Stimulated activated naive CD4-positive, alpha-beta T cell (primary cell): ENCODE measurements at places on chromosomes 12 and 14.

DNA sequence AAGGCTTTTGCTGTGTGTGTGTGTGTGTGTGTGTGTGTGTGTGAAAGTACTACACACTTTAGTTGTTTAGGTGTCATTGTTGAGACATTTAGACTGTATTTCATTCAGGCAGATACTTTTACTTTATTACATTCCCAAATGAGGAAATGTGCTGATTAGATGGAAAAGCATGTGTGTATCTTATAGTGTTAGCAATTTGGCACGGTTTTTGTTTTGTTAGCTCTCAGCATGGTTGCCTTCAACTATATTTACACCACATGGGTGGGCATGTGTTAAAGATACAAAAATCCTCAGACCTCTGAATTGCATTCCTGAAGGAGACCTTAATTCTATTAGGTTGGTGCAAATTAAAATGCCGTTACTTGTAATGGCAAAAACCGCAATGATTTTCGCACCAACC, 879.5 kb downstream of the DIO2 start:
- DNase-seq: no peak

DNA sequence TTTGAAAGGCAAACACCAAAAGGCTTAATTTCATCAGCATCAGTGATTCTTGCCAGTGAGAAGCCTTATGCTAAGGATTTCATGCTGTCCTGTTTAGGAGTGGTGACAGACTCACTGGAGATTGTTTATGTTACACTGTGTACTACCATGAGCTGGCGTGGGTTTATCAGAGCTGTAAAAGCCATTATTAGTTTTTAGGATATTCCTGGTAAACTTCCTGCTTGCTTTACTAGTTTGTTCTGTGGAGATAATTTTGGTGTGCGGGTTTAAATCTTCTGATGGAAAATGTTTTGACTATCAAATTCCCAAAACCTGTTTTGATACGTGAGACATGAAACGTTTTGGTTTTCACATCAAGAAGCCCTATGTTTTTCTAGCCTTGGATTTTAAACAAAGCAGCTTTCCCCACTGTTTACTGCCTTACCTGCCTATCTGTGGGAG, 15.2 kb downstream of the PPFIBP1 start:
- no peak for DNase-seq

GRCh38 chr14:101961011-101961721, 3.2 kb upstream of the DYNC1H1 start:
- peak; percentile 49 for DNase-seq

- DNase-seq: no peak
These were observed 10.3 kb downstream of the HNF1A start for GRCh38 chr12:120988658-120989057.

DNA sequence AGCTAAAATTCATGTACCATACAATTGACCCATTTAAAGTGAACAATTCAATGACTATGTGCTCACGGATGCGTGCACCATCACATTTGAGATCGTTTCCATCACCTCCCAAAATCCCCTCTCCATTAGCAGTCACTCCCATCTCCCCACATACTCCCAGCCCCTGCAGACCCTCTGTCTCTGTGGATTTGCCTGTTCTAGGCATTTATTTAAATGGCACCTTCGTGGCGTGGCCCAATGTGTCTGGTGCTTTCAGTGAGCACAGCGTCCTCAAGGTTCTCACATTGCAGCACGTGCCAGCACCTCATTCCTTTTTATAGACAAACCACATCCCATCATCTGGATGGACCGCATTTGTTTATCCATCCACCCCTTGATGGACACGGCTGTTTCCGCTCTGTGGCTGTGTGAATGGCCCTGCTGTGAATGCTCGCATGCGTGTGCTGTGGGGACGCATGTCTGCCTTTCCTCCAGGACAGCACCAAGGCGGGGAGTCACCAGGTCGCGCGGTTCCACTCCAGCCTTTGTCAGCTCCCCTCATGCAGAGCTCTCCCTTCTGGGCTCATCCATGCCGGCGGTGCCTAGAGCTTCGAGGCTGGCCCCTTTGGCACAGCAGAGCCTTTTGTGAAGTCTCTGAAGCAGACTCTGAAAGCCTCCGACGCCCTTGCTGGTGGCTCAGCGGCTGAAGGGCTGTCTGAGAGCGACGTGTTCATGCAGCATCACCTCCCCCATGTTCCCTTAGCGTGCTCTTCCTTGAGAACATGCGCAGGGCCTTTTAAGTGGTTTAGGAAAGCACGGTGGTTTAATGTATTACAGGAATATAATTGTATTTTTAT, 184.4 kb downstream of the KIF26A start:
- DNase-seq: no peak

DNA sequence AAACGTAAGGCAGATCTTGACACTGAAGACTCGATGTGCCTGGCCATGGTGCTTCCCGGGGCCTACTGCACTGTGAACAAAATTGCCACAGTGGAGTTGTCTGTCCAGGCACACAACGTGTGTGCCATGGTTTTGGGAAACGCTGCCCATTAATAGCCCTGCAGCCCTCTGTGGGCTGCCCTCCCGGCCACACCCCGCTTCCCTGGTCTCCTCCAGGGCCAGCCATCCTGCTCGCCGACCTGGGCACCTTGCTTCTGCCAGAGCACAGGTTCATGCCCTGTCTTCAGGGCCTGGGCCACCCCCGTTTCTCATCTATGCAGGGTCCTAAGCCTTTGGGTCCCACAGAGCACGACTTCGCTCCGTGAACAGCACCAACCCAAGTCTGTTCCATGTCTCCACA, 18.9 kb downstream of the MEG3 start:
- no peak for DNase-seq

GRCh38 chr12:54601841-54602240, 13.4 kb upstream of the PPP1R1A start:
- no peak for DNase-seq

GRCh38 chr12:82862069-82862841, 175.5 kb downstream of the TMTC2 start:
- DNase-seq: no peak

DNA sequence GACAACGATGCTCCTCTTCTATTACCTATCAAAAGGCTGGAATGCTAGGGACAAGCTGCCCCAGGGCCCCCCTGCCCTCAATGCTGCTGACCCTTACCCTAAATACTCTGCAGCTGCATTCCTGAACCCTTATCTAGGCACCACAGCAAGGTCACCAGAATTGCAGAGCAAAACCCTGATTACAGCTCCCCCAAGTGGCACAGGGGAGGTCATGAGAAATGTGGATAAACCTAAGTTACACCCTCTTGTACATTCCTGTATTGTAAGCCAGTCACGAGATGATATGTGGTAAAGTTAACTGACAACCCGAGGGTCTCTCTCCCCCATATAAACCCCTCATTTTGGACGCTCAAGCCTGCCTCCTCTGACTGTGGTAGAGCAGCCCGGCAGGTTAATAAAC, 411.8 kb upstream of the STXBP6 start:
- no peak for DNase-seq

DNA sequence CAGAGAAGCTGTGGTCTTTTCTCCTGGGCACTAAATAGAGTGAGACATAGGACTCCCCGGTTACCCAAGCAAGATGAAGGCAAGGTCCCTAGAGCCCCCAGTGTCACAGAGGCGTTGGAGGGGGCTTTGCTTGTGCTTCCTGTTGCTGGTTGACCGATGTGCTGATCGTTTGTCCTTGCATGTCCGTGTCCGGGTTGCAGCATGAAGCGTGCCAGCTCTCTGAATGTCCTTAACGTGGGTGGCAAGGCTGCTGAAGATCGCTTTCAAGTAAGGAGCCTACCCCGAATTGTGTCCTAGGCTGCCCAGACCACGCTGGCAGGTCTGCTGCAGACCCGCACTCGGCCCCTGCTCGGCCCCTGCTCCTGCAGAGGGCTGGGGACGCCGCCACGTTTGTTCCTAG, 23.1 kb downstream of the XRCC3 start:
- DNase-seq: no peak

- DNase-seq: no peak
These were observed 23.9 kb upstream of the CCDC63 start for GRCh38 chr12:110822821-110823415.

DNA sequence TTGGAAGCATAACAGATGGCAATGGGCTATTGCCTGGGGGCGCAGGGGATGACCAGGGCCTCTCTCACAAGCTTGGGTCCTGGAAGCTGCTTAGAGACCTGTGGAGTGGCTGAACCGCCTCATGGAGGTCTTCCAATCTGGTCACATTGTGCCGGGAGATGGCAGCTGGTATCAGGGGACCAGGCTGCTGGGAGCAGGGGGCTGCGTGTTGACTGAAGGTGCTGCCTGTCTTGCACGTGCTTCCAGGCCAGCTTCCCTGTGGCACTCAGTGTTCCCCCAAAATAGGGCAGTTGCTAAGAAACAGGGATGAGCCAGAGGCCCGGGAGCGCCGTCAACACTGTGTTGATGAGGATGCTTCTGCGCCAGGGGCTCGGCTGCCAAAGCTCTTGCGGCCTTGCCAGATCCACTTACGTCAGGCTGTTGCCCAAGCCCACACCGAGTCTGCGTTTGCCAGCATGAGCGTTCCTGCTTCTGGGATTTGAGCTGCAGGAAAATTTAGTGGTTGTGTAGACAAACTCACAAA, 39.8 kb downstream of the ELK3 start:
- no peak for DNase-seq

DNA sequence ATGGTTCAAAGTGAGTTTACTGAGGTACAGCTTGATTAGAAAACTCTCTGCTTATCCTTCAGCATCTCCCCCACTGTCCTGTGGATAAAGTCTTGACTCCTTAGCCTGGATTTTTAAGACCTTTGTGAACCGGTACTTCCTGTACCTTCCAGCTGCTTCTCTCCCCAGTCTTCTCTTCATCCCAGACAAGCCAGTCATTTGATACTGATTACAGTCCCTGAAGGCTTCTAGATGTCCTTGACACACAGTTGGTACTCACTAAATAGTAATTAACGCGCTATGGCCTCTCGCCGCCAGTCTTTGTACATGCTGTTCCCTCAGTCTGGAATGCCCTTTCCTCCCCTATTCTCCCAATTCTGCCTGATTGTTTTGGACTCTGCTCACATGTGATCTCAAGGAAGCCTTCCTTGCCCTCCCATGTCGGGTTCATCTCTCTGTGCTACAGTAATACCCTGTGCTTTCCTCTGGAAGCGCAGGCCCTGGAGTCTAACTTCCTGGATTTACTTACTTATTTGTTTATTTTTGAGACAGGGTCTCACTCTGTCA, 50.6 kb upstream of the PTGR2 start:
- DNase-seq: no peak

DNA sequence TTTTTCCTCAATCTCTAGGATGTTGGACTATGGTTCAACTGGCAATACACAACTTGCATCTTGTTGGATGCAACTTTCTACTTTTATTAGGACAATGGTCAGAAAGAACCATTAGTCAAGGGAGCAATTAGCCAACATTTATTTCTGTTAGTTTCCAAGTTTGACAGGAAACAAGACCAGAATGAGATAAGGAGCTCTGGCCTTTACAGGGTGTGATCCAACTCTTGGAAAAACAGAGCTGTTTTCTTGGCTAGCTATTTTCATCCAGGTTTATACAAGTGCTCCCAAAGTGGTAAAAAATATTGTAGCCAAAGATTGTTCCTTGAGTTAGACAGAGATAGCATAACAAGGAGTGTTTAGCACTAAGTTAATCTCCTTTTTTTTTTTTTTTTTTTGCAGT, 3.9 kb upstream of the SYNE2 start:
- no peak for DNase-seq

DNA sequence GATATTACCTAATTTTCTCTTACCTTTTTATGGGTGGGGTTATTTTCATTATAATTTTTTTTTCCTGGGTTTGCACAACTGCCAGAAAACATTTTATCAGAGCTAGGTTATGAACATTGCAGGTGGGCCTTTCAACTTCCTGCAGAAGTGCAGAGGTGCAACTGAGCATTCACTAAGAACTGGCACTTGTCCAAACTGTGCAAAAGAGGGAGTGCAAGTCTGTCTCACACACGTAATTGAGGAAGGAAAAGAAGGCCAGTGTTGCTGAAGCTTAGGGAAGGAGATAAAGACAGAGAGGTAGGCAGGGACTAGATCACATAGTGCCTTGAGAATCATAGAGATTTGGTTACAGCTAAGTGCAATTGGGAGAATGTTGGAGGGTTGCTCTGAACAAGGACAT, 14.1 kb upstream of the AMN1 start:
- no peak for DNase-seq

DNA sequence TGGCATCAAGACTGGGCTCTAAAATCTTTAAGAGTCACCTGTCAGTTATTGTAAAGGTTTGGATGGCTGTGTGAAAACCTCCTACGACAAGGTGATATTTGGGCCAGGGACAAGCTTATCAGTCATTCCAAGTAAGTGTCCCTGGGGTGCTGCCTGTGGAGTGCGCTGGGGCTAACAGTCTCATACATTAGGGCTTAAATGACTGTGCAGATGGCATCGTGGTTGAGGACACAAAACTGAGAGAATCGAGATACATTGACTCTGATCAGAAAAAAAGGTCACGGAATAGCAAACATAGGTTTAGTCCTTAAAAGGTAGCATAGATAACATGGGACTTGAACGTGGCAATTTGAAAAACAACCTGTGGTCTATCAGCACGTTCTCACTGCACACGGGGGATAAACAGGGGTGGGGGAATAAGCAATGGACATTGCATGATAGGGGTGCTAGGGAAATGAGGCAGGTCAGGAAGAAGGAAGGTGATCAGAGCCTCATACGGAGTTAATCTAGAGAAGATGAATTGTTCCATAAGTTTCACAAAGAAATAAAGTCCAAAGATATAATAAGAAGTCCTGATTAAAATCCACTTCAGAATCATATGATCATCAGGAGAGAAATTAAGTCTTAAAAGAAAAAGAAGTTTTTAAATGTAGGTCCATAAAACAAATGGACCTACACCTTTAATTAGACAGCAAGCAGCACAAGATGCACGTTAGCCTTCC, 100.3 kb downstream of the DAD1 start:
- no peak for DNase-seq

GRCh38 chr14:77681196-77682157, 26.3 kb downstream of the ALKBH1 start:
- no peak for DNase-seq

DNA sequence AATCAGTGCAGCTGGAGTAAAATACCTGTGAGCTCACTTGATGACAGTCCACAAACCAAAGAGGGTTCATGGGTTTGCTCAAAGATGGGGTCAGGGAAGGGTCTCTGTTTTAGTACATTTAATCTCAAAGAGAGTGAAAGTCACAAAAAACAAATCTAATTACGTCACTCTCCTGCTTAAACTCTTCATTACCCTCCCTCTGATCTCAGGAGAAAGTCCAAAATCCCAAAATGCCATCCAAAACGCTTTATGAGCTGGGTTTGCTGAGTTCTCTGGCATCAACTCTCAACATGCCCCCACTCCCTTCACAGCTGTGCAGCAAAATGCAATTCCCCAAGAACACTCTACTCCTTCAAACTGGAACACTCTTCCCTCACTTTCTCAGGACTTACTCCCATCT, 40.4 kb upstream of the LGR5 start:
- DNase-seq: no peak

- no peak for DNase-seq
These were observed 18.5 kb downstream of the COL2A1 start for GRCh38 chr12:47985596-47986290.

- no peak for DNase-seq
These were observed 272.5 kb downstream of the C12orf50 start for GRCh38 chr12:87756721-87757120.

GRCh38 chr12:106220536-106220935, 27.3 kb downstream of the CKAP4 start:
- no peak for DNase-seq
